ENCODE measurements at places on chromosomes 2 and 18.

DNA sequence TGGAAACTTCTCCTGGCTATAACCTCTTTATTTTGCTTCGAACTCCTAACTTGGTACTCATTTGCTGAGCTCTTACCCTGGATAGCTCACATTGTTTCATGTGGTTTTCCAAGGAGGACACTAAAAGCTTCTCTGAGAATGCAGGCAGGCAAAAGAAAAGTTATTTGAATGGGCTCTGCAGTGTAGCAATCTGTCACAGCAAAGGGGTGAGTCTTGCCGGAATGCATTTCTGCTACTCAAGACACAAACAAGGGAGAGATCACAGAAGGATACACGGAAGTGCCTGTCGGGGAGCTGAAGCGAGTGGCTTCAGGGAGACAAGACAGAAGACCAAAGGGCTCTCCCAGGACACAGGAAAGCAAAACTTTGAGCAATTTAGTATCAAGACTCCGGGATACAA lies 265.4 kb downstream of the SS18 start:
- no peak for DNase-seq

GRCh38 chr2:174012347-174013314 lies 47.5 kb upstream of the SP3 start:
- DNase-seq: peak; percentile 66

DNA sequence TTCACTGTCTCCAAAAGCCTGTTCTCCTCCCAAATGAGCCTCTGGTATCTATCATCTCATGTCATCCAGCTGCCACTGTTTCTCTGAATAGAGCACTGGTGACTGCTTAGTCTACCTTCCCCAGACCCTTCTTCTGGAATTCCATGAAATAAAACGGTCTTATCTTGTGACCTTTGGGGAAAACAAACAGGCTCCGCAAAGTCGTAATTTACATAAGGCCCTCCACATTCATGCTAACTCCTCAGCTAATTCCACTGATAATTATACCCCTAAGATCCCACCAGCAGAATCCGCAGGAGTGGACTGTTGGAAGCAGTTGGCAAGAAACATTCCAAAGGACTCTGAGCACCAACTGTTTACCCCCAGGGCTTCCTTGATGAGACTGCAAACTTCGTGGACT lies 33.9 kb upstream of the CHN1 start:
- DNase-seq: no peak

DNA sequence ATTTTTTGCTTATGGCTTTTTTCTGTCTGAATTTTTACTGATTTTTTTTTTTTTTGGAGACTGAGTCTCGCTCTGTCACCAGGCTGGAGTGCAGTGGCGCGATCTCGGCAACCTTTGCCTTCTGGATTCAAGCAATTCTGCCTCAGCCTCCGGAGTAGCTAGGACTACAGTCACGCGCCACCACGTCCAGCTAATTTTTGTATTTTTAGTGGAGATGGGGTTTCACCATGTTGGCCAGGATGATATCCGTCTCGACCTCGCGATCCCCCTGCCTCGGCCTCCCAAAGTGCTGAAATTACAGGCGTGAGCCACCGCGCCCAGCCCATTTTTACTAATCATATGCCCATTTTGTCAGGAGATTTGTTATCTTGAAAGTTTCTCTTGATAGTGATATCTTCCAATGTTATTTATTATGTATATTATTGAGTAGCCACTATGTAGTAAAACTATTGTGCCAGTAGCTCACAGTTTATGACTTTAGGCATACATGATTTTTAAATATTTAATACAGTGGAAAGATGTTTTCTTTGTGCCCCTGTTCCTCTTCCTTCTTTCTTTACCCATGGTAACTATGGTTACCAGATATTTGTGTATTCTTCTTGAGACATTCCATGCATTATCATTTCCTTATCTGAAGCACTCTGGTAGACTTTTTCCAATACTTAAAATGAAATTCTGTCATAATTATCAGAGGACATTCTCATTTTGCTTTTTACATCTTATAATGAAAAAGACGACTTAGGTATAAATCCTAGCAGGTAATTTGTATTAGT lies 2.1 kb downstream of the HAT1 start:
- no peak for DNase-seq

DNA sequence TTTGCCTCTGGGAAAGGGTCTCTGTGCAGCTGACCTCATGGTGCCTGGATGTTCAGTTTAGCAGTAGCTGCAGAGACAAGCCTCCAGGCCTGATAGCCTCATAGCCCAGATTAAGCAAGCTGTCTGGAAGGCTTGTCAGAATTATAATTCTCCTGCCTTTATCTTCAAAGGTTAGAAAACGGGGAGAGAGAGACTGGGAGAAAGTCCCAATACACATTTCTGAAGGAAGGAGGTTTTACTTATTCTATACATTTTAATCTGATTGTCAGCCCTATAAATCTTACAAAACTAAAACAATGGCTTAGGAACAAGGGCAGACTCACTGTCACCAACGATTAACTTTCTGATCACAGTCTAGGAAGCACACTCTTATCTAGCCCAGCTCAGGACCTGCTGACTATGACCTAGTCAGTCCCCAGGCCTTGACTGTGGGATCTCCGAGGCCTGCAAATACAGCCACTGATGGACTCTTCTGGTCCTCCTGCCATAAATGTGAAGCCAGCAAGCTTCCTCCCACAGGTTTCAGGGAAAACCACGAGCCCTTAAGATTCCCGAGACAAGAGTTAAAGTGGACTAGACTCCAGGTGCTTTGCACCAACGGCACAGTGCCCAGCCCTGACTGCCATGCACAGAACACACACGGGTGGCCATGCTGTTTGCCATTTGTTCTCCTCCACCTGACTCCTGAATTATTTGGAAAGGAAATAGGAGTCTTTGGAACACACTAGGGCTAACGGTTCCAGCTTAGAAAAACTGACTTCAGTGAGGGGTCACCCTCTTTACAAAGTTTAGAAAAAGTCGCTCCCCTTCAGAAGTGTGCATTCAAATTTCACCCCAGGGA lies 111.4 kb upstream of the SMAD7 start:
- DNase-seq: no peak

- peak; percentile 80 for DNase-seq
Observed at GRCh38 chr2:182642328-182642727, 73.7 kb upstream of the DNAJC10 start.

Data from iris pigment epithelial cell (primary cell).